ENCODE measurements at places on chromosomes 1 and 21.
A peak's percentile ranks its signal among the peaks of the same experiment; 100 is the strongest.

DNA sequence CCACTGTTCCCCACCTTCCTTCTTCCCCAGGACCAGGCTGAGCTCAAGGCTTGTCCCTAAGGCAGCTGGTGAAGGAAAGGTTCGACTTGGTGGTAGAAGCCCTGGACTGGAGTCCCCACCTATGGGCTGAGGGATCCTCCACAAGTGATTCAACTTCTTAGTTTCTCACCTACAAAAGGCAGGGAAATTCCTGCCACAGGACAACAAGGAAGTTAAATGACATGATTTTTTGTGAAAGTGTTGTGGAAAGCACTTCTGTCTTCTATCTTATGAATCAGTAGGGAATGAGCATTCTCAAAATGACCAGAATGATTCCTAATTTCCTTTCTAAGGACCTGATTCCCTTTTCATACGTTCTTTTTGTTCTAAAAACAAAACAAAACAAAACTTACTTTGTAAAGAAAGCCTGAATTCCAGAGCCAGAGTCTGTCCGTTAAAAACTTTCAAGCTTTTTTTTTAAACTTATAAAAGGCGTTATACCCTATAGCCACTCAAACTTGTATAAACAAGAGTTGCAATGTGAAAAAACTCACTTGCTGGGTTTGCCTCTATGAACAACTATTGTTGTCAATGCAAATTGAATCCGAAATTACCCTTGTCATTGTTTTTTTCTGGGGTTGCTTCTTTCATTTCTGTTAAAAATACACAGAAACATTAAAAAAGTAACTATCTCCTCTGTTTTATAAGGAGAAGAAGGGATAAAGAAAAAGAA lies 12.2 kb downstream of the KCNJ15 start:
- DNase-seq, result no peak

GRCh38 chr1:2526824-2527555 lies 594 bp upstream of the PANK4 start:
- DNase-seq, result no peak

DNA sequence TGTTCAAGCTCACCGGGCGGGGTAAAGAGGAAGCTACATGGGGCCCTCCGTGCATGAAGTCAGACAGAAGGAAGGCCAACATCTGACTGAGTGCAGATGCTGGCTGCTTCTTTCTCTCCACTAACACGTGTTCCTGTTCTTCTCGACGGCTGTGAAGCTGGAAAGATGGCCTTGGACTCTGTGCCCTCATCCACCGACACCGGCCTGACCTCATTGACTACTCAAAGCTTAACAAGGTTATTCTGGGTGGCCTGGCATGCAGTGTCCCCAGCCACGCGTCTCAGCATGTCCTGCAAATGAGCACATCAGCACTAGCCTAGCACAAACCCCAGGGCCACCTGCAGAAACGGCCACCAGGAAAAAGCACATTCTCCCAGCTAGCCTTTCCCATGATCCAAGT lies 41.2 kb downstream of the ACTN2 start:
- DNase-seq, result no peak

GRCh38 chr1:93042187-93043056 lies 36.7 kb upstream of the MTF2 start:
- no peak for DNase-seq

- DNase-seq, result no peak
Measured at GRCh38 chr1:224676551-224676950, 60.4 kb downstream of the CNIH3 start.

- DNase-seq, result no peak
Measured at GRCh38 chr1:230938924-230939368, 39.7 kb downstream of the TTC13 start.

DNA sequence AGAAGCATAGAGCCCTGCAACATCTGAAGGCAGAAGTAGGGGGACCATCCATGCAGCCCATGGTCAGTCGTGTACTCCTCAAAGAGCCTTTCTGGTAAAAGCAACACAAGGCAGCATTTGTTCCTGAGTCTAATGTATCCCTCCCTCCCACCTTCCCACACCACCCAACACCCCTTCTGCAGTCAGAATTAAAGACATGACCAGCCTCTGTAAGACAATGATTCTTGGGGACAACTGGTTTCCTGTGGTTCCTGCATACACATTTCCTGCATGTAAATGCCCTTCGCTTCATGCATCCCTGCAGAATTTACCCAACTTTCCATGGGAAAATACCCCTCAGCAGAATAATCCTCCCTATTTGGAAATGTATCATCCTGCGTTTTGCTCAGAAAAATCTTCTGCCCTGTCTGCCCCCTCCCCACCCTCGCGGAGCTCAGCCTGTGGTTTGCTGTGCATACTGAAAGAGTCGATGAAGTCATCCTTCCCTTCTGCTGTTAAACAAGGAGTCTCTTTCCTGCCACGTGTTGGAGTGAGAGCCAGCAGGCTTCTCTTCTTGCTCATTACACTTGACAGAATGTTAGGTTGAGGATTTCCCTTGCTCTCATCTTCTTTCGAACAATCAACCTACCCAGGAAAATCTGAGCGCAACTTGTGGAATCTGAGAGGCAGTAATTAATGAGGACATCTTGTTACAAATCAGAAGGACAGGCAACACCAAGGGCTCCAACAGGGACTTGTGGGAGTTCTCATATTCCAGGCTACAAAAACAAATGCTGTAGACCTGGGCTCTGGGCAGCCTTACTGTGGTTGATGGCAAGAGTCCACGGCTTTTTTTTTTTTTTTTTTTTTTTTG lies 4.7 kb downstream of the TNN start:
- peak; percentile 13 for DNase-seq

DNA sequence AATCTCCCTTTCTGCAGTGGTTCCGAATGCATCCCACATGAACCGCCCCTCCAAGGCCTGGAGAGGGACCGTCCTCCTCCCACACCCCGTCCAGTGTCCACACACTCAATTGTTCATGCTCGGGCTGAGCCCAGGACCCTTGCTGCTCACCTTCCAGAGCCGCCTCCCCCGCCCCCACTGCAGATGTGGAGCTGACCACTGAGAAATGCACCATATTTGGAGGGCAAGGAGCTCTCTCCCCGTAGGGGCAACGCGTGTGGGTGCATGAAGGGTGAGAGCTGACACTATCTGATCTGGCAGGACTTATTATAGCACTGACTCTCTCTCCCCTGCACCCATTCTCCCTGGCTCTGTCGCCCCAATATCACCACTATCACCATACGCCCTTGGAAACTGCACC lies 4.0 kb upstream of the S100A3 start:
- DNase-seq, result no peak

DNA sequence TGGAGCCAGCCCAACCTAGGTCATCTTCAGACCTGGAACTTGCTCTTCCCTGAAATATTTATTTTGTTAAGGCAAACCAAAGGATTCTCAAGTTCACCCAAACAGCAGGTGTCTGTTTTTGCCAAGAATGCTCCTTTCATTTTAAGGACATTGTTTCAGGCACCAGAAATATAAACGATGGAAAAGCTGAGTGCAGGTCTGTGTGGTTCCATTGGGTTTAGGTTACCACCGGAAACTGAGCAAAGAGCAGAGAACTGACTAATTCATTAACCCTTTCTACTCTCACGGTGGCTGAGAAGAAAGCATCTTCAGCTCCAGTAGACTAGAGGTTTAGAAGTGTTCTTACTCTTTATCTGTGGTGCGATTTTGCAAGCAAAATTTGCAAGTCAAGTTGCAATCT lies 38.0 kb upstream of the ZC3H11B start:
- no peak for DNase-seq

- DNase-seq, result no peak
Measured at GRCh38 chr1:60731321-60731720, 351.0 kb upstream of the NFIA start.

DNA sequence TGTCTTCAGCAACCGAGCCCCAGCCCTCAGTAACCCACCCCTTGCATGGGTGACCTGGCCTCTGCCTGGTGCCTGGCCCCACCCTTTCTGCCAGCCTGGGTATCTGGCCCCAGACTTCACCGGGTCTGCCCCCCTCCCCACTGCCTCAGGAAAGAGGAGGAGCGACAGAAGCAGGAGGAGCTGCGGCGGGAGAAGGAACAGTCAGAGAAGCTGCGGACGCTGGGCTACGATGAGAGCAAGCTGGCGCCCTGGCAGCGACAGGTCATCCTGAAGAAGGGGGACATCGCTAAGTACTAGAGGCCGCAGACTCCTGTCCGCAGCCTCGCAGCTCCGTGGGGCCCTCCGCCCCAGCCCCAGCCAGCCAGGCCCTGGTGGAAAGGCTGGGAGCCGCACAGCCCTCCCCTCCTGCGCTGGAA lies 6.1 kb downstream of the TNFRSF25 start:
- DNase-seq, result no peak

GRCh38 chr1:180521474-180522212 lies 19.3 kb upstream of the ACBD6 start:
- DNase-seq, result no peak

DNA sequence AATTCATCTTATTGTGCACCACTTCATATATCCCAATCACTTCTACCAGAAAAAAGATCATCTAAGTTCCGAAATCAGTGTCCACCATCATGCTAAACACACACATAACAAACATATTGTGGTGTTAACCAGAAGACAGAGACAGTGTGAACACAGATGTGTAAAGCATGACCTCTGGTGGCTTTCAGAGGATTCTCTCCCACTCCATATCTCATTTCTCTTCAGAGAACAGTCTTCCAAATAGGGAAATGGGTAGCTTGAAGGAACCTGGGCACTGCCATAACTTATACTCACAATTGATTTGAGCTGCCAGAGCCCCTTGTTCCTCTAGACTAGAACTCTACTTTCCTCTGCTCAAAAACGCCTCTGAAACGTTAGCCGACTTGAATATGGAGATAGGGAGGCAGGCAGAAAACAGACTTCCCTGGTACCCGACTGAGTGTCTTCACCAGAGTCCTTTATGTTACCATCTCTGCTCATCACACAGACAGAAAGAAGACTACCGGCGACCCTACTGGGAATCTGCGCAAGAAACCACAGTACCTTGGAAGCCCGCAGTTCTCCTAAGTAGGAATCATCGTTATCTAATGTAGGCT lies 1.8 kb upstream of the ELAPOR1 start:
- DNase-seq, result no peak

DNA sequence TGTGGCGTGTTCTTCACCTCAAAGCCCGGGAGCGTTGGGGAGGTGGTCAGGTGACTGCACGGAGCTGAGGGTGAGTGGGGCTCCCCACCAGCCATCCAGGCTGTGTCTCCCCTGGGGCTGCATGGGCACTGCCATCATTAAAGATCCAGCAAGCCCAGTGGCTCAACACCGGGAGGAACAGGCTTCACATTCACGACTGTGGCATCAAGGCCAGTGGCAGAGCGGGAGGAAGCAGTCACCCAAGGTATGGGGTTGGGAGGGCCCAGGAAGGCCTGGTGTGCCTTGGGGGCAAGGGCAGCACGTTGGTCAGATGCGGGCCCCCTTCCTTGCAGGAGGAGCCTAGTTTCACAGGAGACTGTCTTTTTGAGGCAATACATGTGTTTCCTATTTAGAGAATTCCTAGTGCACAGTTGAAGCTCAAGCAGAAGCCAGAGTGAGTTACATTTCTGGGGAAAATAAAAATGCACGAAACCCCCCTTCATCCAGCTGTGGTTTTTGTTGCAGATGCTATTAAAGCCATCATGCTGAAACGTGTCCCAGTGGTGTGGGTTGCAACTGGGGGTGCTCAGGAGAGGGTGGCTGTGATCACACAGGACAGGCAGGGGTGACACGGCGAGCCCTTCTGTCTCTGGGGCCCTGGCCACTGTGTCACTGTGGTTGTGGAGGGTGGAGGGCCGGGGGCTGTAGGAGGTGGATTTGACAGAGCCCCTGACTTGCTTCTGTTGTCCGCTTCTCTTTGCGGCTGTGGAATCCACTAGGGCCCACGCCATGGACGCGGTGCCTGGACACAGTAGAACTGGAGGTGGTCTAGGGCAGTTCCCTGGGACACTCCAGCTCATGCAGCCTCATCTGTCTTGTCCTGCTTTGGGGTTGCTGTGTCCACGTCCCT lies 34.1 kb downstream of the SNAP47 start:
- no peak for DNase-seq

- DNase-seq, result no peak
Measured at GRCh38 chr1:24186711-24186992, 437 bp downstream of the IFNLR1 start.

Measured in NCI-H1092 (cell line).